Ovary (tissue), 10 donors: ENCODE measurements at places on chromosomes 2 and 18. TPM values are rescaled to one million over a fixed set of nuclear protein-coding genes. Genes with fewer than 3 reads are reported as not detected.
A peak's percentile ranks its signal among the peaks of the same experiment; 100 is the strongest.

GATA6 gene
- total RNA-seq, result 82.4 TPM

AAMP gene
- 111 TPM for total RNA-seq

- DNase-seq, result no peak
Measured at GRCh38 chr2:159022019-159022418, 53.6 kb downstream of the TANC1 start.

- DNase-seq, result no peak
Measured at GRCh38 chr2:192298664-192299063, 103.9 kb upstream of the TMEFF2 start.

AMER3 gene
- total RNA-seq, result not detected

GRCh38 chr2:106193690-106193976, 468 bp downstream of the UXS1 start:
- no peak for DNase-seq

C2orf81 gene
- total RNA-seq, result 4.5 TPM

CYP20A1 gene
- 31.5 TPM for total RNA-seq

DNA sequence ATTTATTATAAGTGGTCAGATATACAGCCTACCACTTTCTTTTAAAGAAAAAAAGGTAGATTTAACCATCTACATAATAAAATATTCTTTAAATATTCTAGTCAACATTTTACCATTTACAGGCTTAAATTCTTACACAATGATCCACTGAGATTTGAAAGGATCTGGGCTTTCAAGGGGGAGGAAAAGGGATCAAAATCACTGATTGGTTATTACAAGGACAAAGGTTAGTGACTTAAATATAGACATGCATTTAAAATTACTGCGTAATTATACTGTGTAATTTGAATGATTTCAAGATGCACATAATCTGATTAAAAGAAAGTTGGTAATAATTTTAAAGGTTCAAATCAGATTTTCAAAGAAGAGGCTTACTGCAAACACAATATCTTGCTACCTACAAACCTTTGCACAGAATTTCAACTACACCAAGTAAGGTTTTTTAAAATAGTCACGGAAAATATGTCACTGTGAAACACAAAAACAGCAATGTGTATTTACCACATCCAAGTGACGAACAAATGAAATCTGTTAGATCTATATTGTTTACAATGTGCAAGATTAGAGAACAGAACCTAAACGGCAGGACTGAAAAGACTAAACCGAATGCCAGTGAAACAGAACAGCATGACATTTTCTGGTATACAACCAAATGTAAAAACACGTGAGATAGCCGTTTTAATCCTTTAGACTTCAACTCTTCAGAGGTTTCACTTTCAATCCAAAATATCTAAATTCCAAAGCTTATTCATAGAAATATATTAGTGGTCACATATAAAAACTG, 40.8 kb downstream of the RTN4 start:
- DNase-seq, result no peak

GRCh38 chr2:108215794-108216211, 24.0 kb upstream of the SULT1C3 start:
- no peak for DNase-seq

DNA sequence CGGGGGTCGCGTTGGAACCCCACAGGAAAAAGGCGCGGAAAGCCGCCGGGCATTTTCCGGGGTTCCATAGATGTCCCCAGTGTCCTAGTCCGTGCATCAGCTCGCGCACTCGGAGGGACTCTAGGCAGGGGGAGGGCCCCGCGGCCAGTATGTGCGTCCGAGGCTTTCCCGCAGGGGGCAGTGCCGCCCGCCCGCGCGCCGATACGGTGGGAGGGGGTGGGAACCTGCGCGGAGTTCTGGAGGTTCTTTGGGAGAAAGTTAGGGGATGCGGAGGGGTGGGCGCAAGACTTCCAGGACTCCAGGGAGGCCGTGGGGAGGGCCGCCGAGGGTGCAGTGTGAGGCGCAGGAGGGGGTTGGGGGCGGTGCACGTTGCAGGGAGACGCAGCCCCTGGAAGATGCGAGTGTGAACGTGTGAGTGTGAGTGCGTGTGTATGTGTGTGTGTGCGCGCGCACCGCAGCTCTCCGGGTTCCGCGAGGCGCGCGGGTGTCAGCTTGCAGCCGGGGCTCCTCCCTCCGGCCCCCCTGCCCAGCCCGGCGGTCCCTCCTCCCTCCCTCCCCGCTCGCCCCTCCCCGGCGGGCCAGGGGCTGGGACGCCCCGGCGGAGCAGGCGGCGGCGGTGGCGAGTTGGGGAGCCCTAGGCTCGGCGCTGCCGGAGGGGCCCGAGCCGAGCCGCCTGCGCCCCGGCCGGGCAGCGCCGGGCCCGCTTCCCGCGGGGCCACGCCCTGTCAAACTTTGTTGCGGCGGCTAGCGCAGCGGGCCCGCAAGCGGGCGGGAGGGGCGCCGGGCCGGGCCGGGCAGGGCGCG, at the start of gene TCF7L1:
Gene TCF7L1 (plus strand): TSS at position 559 of the 804 bp plus-strand sequence. CDS start 293 bp downstream, outside the sequence.
- DNase-seq, result peak; percentile 93

C2orf15 gene
- 0.86 TPM for total RNA-seq
